ENCODE measurements at places on chromosomes 7 and 10.

GRCh38 chr7:125279961-125280360 is 350.3 kb upstream of the POT1 start:
- no peak for DNase-seq

- DNase-seq: peak; percentile 47
These were observed 18.4 kb upstream of the CALN1 start for GRCh38 chr7:72430531-72430930.

GRCh38 chr7:27430105-27430504 is 187.5 kb downstream of the EVX1 start:
- DNase-seq: no peak

GRCh38 chr7:119596651-119597050 is 676.3 kb upstream of the KCND2 start:
- DNase-seq: no peak

DNA sequence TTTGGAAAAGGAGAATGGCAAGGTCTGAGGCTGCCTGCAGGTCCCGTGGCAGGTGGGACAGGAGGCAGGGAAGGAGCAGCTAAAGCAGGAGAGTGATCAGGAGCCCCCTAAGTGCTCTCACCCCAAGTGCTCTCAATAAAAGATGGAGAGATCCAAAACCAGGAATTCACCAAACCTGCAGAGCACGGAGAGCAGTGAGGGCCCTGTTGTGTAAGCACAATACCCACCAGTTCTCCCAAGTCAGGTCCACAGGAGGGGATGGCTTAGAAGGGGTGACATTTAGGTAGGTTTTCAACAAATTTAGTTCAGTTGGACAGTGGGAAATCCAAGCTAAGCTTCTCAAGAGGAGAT is 40.8 kb downstream of the GNA12 start:
- no peak for DNase-seq

GRCh38 chr7:55192723-55193122 is 172.4 kb upstream of the LANCL2 start:
- no peak for DNase-seq

GRCh38 chr10:25522294-25522693 is 347.5 kb downstream of the GPR158 start:
- DNase-seq: no peak

GRCh38 chr7:139811066-139811465 is 18.0 kb upstream of the TBXAS1 start:
- no peak for DNase-seq

- peak; percentile 64 for DNase-seq
These were observed at the start of gene ZNF485 for GRCh38 chr10:43606323-43607198. Gene ZNF485 (plus strand): TSS chr10:43606438. CDS start chr10:43607051, 613 bp downstream.

GRCh38 chr7:106371629-106372028 is 86.8 kb upstream of the NAMPT start:
- no peak for DNase-seq

DNA sequence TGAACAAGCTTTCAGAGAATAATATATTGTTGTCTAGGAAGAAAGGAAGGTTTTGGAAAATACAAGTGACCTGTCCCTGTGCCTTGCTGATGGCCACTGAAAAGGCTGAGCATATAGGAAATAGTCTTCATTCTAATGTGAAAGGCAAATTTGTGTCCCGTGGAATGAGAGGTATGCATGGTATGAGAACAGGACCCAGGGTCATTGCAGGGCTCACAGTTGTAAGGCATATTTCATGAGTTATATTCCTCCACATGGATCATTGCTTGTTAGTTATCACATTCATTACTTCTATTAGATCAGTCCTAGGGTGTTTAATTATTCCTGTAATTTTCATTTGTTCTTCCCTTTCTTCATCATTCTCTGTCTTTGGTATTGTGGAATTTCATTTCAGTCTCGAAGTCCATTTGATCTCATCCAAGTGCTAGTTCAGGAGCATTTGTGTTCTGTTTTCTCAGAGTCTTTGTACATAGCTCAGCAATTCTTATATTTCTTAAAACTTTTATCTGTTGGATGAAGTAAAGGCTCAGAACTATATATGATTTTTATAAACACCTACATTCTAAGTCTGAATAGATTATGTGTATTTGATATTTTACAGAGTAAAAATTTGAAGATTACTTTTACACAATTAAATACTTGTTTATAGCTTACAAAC is 39.4 kb upstream of the ARHGAP21 start:
- peak; percentile 13 for DNase-seq

- DNase-seq: no peak
These were observed 487.4 kb upstream of the CELF2 start for GRCh38 chr10:10530313-10530712.

DNA sequence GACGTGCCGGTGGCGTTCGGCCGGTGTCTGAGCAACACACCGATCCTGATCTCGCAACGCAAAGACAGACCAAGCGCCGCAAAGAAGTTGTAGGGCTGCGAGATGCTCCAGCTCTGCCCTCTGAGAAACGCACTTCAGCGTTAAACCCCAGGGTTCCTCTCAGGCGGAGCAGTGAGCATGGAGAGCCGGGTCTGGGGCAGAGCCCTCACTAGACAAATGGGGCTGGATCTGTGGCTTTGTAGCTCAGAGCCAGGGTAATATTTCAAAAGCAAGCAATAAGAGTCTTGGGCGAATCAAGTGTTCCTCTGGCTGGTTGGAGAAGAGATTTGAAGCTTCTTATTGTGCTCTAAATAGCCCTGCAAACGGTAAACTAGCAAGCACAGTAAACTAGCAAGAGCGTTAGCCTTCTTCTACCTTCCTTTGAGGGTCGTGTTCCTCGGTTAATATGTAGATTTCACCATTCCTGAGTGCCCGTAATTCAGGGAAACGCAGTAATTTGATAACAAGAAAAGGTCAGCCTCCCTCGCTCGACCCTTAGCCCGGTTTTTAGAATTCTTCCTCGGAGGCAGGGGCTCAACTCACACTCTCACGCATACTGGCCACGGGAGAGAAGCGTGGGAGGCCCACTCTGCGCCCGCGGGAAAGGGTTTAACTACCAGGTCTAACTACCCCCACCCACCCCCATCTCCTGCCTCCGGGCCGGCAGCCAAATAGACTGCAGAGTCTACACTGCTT is 6.7 kb downstream of the SKAP2 start:
- DNase-seq: no peak

DNA sequence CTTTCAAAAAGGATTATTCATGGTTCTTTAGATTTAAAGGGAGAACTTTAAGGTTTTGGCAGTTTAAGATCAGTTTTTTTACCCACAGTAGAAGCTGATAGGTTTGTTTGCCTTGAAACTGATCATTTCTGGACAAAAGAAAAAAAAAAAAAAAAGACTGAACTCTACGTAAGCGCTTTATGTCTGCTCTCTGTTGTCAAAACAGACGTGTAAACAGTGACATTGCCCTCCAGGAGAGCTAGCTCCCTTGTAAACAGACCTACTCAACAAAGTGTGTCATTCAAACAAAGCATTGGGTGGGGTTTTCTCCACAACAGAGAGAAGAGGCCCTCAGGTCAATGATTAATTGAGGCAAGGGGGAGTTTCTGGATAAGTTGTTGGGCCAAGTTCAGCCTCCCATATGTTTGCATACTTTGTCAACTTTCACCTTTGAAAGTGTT is 568.1 kb upstream of the LRRN3 start:
- DNase-seq: no peak

GRCh38 chr10:48542471-48543181 is 62.2 kb downstream of the ARHGAP22 start:
- DNase-seq: no peak

- no peak for DNase-seq
These were observed 12.9 kb downstream of the PRLHR start for GRCh38 chr10:118582511-118582910.

DNA sequence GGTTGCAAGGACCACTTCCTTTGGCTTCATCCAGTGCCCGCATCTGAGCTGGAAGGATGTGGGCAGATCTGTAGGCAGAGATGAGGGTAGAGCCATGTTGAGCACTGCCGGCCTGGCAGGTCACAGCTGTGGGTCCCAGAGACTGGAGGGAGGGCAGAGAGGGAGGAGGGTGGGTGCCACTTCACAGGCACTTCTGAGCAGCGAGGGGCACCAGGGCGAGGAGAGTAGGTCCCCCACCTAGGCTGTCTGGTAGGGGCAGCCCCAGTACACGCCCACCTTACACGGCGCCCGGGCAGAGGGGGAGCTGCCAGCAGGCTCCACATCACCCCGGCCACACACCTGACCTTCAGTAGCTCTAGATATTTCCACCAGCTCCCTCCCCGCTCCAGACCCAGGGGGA is 473.0 kb upstream of the FOXK1 start:
- no peak for DNase-seq

- DNase-seq: no peak
These were observed 31.6 kb downstream of the HOXA1 start for GRCh38 chr7:27064159-27064558.

GRCh38 chr10:70695241-70696030 is 23.1 kb downstream of the ADAMTS14 start:
- no peak for DNase-seq

GRCh38 chr7:67371429-67372305 is 375.0 kb downstream of the TYW1 start:
- DNase-seq: peak; percentile 60

DNA sequence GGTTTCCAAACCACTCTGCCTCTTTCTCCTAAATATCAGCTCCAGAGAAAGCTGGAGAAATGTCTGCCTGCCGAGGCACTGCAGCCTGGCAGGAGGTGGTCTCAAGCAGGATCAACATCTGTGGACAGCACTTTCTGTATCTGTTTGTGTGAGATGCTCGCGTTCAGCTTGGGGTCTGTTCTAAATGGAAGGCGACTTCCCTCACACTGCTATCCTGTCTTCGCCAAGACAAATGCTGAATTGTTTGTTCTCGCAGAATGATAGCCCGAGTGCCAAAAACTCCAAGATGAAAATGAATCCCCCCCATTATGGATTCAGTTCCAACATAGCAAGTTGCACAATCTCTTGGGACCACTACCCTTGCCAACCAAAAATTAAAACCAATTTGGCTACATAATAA is 72.2 kb upstream of the PALS2 start:
- DNase-seq: no peak

DNA sequence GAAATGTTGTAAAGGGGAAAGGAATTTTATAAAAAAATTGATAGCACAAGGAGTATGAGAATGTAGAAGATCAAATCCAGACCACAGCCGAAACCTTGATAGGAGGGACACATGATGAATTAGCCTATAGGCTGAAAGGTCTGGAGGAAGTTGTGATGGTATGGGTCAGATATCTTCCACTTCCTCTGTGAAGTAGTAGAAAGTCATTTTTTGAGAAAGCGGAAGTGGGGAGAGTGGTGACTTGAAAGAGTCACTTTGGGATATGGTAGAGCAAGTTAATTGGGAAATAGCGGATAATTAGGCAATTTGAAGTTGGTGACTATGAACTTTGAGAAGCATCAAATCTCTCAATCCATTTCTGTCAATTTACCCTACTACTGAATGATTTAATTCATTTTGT is 99.4 kb downstream of the GRM8 start:
- no peak for DNase-seq

- DNase-seq: no peak
These were observed 5.4 kb upstream of the NUB1 start for GRCh38 chr7:151336027-151336708.

DNA sequence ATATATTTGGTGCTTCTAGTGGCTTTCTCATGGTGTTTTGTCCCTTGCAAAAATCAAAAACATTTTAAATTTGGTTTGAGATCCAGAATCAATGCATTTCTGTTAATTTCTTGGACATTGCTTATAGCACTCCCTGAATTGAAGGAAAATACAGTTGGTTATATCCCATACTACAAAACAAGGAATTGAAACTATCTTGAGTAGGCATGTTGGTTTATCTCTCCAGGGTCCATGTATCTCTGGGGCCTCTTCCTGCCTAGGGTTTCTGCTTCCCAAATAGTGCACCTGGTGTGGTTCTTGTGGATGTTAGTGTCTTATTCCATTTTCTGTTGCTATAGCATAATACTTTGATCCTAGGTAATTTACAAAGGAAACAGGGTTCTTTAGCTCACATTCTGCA is 212.4 kb downstream of the CAMK1D start:
- DNase-seq: no peak

DNA sequence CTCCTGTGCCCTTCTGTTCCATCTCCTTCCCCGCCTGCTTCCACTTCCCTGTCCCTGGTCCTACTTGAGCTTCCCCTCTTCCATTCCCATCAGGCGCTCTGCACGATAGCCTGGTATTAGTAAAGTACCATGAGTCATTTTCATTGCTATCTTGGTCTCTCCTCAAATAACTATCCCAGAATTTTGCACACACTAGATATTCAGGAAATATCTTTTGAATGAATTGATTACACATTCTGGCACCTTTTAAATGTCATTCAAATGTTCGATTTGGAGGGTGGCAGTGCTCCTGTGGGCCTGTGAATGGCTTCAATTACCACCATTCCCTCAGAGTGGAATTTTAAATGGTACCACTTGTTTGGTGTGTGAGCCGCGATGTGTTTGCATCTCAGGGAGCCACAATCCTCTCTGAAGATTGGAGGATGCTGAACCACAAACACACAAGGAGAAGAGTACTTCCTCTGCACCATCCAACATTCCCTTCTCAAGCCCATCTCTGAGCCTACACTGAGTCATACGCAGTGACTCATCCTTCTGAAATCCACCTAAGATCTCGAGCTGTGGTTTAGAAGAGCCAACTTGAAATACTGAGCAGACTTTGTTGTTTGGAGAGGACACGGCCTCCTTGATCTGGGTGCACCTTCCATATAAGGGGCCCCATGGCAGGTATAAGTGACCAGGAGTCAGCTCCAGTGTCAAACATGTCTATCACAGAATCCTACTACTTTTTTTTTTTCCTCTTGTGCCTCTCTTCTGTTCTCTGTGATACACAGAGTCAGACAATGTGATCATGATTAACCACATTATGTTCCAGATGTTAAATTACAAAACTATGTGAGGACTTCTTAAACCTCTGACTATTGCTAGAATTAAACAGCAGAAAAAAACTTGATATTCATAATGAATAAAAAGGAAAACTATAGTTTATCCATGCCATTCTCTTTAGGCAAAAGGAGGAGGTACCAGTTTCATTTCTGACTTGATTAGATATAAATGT is 81.9 kb downstream of the BMPER start:
- DNase-seq: no peak

- no peak for DNase-seq
These were observed 504.5 kb upstream of the GALNT17 start for GRCh38 chr7:70627461-70627860.

- no peak for DNase-seq
These were observed 149.4 kb downstream of the SNX10 start for GRCh38 chr7:26441002-26441521.

DNA sequence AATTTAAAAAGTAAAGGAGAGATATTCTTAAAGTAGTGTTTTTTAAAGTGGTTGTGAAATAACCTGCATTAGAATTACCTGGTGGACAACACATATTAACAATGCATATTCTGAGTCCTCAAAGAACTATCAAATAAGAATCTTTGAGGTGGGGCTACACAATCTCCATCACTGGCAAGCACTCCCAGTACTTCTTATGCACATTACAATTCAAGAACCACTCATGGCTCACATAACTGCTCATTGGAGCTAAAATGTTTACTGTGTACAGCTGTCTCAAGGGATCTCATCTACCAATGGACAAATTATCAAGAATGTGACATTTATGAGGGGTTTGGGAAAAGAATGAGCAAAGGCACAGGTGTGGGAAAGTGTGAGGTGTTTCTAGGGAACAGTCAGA is 692.0 kb downstream of the PHTF2 start:
- no peak for DNase-seq
